ENCODE measurements at places on chromosomes 6 and 20.

DNA sequence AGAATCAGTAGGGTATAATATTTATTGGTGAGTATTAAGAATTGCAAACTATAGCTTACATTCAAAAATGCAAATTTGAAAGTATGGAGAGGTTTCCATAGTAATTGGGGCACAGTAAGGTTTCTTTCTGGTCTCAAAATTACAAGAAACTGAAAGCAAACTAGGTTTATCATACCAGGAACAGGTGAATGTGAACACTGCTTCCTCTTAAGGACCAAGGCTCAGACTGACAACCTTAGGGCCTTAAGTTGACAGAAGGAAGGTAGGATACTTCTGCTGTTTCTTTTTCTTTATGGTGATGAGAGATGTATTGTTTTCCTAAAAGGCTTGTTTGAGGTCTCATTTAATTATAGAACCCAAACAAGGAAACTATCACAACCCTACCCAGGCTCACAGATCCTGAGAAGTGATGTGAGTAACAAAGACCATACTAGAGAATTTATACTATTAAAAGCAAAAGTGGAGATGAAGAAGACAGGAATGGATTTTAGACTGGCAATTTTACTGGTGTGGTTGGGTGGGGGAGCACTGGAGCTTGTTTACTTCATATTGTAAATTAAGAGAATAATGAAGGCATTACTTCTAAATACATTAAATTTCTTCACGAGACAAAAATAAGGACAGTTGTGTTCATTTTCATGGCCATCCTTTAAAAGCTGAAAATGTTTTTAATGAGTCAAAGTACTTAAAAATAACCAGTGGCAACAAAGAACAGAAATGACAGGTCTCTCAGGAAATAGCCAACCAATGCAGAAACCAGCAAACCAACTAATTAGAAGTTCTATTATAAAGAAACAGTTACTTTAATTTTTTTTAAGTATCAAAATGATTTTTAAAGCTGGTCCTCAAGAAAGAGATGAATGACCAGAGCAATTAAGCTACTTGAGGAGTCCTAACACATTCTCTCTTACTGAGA, 21.3 kb downstream of the STAU1 start:
- no peak for DNase-seq

GRCh38 chr20:36217226-36217625, 19.1 kb upstream of the AAR2 start:
- DNase-seq = no peak

DNA sequence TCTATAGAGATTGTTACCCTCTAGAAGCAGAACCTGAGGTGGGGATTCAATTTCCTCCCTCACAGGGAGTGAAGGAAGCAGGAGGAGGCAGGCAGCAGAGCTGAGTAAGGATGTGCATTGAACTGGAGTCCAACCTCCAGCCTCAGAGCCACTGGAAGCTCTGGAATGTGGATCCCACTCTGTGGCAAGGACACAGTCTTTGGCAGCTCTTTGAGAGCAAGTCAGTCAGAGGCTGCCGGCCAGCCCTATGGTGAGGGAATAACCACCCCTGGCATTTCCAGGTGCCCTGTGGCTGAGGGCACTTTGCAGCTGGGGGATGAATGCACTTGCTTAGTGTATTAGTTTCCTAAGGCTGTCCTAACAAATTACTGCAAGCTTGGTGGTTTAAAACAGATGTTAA, 37.2 kb downstream of the EBF4 start:
- no peak for DNase-seq

DNA sequence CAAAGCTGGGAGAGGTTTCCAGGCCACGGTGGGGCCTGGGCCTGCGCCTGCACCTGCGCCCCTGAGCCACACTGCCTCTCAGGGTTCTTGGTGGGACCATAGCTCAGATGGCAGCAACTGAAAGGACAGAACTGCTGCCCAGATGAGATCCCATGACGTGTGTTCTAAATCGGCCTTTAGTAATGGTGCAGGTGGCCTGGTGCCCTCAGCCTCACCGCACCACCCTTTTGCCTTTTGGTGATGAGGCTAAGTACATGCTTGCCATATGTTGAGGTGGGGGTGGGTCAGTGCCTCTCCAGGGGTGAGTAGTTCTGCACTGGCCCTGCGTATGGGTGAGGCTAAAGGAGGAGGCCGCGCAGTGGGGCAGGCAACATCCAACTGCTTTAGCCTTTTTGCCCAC, 7.4 kb downstream of the PSMG4 start:
- DNase-seq = no peak

- no peak for DNase-seq
Measured at GRCh38 chr6:143110572-143110971, 49.9 kb downstream of the AIG1 start.

DNA sequence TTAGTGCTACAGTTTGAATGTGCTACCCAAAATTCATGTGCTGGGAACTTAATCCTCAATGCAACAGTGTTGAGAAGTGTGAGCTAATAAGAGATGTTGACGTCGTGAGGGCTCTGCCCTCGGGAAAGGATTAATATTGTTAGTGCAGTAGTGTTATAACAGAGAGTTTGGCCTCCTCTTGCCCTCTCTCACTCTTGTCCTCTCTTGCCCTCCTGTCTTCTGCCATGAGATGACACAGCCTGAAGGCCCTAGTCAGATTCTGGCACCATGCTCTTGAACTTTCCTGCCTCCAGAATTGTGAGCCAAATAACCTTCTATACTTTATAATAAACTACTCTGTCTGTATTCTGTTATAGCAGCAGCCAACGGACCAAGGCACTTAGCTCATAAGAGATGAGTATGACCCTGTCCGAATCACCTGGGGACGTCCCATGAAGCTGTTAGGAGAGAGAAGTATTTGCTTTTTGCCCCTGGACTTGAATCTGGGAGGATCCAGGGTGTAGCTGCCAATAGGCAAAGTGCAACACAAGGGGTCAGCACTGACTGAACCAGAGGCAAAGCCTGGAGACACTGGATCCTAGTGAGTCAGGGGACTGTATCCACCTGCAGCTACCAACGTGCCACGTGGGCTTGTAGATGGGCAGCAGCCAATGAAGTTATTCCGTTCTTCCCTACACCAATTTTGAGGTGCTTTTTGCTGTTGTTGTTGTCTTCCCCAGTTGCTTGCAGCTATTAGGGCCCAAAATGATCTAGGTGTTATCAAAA, 233.7 kb downstream of the THBS2 start:
- no peak for DNase-seq

- DNase-seq = peak; percentile 84
Measured at GRCh38 chr6:17705778-17706579, 746 bp downstream of the NUP153 start.

Measured in suprapubic skin (tissue), 4 donors.